ENCODE measurements at places on chromosomes 12 and 14.

DNA sequence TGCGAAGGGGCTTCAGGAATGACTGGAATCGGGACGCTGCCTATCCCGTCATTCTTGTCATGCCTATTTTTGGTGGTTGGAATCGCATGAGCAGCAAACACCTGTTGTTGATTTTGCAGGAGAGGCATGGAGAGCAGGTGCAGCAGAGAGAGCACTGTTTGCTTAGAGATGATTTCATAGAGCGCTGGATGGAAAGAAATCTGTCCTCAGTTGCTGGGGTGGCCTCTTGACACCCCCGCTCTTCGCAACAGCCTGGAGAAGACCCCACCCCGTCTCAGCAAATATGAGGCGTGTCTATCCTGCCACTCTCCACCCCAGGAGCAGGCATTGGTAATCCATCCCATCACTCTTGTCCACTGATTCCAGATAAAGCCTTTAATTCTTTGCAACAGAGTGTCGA, 19.3 kb upstream of the NCOR2 start:
- no peak for DNase-seq

GRCh38 chr12:94286583-94287244, 138.3 kb downstream of the PLXNC1 start:
- DNase-seq, result no peak

DNA sequence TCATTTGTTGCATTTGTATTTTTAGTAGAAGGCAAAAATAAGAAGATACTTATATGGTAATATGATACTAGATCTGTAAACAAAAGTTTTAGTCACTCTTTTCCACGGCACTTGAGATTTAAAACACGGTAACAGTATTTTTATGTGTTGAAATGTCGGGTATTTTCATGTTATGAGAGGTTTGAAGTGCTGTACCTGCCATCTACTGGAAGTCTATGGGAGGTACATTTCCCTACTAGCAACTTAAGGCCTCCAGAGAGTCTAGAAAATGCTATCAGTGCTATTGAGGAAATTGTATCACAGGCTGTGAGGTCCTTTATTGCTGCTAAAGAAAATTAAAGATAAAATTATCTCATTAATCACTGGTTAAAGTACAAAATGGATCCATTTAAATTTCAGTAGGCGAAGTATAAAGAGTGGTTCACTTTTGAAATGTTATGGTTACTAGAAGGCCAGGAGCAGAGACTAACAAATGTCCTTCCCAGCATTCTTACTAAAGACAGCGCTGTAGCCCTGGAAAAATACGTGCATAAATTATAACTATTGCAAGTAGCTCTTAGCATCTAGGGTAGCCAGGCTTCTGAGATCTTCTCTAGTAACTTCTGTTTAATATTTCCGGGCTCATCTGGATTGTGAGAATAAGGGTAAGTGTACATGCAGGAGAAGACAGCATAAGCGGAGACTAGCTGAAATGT, 77.6 kb upstream of the PRKD1 start:
- DNase-seq, result no peak

DNA sequence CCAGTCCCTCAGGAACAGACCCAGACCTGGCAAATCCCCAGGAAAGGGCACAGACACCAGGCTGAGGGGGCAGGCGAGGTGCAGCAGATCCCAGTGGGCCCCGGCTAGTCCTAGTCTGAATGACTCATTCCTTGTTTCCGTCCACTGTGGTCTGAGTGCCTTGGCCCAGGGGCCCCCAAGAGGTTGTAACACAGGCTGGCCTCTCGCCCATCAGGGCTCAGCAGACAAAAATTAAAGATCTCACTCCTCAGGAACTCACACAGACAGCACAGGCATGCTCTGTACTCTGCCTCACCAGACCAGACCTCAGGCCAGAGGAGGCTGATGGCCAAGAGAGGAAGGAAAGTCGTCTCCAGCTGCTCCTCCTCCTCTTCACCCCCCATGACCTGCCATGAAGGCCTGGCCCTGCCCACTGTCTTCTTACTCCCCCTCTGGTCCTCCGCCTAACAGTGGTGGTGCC, 7.7 kb upstream of the LTBP2 start:
- no peak for DNase-seq

DNA sequence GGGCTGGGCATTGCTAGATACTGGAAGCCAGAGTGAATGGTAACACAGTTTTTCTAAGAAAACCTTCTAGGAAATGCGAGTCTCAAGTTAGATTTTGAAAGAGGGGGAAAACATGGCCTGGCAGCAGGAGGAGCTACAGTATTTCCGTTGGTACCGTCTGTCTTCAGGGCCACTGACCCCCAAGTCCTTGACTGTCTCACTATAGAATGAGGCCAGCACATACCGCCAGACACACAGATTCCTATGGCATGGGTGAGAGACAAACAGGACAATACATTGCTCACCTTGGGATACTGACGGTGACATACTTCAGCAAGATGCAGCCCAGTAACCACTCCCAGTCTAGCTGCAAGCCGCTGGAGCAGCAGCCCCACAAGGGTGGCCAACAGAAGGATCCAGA, 21.7 kb downstream of the SLC11A2 start:
- no peak for DNase-seq
